NCI-H187 treated with DMSO at 0.1 percent for 48 hours (cell line): ENCODE measurements at places on chromosomes 5 and 9.

DNA sequence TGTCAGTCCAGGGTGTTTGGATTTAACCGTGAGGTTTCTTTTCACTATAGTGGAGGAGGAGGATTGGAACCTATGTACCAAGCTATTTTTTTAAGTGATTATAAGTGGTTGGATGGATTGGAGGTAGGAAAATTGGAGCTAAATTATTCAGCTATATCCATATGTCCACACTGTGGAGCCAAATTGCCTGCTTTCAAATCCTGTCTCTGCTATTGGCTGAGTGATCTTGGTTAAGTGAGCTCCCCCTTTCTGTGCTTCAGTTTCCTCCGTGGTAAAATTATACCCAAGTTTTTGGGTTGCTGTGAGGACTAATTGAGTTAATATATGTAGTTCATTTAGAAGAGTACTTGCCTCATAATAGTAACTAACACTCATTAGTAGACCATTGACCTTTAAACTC is 2.5 kb downstream of the CENPP start:
- DNase-seq = no peak

DNA sequence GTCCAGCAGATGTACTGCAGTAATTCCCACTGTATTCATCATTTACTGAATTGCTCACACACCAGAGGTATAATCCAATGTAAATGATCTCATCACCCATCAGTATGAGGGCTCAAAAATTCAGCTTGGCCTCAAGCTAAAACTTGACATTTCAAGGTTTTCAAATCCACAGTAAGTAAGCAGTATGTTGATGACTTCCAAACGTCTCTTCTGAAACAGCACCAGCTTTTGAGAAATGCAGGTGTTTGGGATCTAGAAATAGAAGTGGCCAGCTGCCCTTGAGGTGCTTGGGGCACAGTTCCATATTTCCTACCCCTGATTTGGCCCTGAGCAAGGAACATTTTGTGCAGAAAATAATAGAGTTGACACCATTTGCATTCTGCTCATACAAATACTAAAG is 388.0 kb upstream of the TUSC1 start:
- DNase-seq = no peak

- DNase-seq = no peak
Observed at GRCh38 chr5:34915856-34916192, 313 bp downstream of the BRIX1 start.

GRCh38 chr9:127858041-127858512 is 3.6 kb upstream of the ENG start:
- no peak for DNase-seq

GRCh38 chr9:132161743-132162184 is at the start of gene NTNG2:
Gene NTNG2, plus strand, starts transcription at chr9:132162058. Its CDS starts 4,774 bp downstream, at chr9:132166832.
- DNase-seq = no peak

- DNase-seq = no peak
Observed at GRCh38 chr9:92631452-92632343, 38.2 kb downstream of the IPPK start.

DNA sequence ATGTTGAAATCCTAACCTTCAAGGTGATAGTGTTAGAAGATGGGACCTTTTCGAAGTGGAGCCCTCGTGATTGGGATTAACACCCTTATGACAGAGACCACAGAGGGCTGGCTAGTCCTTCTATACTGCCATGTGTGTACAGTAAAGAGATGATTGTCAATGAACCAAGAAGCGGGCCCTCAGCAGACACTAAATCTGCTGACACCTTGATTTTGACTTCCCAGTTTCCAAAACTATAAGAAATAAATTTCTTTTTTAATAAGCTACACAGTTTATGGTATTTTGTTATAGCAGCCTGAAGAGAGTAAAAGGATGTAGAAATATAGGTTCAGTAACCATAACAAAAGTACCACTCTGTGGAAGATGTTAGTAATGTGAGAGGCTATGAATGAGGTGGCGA is 419.0 kb upstream of the NUDT12 start:
- DNase-seq = no peak

GRCh38 chr9:72937545-72937944 is 15.3 kb downstream of the ALDH1A1 start:
- DNase-seq = no peak

DNA sequence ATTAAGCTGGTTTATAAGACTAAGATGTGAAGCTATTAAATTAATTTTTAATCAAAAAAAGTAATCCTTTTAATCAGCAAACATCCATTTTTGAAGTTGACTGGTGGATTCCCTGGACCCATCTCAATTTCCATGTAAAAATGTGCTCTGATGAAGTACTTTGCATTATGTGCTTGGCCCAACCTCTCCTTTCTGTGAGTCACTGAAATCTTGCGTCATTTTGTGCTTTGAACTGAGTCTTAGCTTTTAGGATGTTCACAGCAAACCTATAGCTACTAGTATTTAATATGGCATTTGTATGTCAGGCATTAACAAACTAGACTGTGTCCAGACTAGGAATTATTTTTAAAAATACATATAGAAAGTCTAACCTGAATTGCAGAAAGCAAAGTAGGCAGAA is 55.0 kb upstream of the CDH12 start:
- DNase-seq = no peak

DNA sequence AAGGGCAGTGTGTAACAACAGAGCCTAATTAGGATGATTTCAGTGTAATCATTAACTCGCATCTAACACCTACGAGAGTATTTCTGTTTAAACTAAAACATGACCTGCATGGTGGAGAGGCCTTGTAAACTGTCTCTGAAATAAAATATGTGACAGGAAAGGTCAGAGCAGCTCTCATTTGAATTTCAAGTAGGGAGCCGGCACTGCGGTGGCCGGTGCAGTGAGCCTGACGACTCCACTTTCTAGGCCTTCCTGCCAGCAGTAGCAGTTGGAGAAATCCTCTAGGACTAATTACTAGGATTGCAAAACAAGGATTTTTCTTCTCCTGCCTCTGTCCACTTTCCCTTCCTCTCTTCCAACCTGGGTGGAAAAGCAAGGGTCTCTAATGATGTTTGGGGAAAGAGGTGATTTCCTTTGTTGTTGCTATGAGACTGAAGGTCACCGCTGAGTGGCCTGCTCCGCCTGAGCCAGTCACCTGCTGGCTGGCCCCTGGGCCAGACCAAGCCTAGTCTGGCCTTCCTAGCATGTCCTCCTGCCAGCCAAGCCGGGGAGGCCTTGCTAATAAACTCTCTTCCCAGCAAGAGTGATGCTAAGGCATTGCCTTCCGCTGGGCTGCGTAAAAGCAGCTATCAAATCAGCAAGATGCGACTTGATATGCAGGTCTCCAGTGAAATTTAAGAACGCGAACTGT is 245.7 kb downstream of the PSAT1 start:
- no peak for DNase-seq

DNA sequence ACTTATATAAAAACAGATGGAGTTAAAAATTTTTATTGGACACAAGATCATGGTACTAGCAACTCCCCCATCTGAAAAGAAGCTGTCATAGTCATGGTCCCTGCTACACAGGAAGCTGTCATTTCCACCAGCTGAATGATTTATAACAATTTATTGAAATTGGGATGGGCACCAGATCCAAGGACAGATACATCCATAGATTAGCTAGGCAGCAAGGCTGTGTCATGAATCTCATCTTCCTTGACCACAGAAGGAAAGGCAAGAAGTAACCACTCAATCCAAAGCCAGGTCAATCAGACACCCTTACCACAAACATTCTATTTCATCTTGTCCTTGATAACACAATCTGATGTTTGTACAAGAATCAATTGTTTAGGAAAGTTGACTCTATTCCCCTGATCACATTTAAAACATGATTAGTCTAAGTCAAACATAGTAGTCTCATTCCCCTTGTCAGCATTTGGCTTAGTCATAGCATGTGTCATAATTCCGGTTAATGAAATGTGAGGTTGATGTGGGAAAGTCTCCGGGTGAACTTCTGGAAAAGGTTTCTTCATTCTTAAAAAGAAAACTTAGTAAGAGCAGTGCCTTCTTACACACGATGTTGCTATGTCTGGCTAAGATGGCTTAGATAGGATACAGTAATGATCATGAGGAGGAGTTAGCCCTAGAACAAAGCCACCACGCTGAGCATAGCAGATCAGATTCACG is 462.6 kb upstream of the PAPPA start:
- no peak for DNase-seq

- DNase-seq = no peak
Observed at GRCh38 chr5:173715607-173716006, 99.2 kb upstream of the BOD1 start.

DNA sequence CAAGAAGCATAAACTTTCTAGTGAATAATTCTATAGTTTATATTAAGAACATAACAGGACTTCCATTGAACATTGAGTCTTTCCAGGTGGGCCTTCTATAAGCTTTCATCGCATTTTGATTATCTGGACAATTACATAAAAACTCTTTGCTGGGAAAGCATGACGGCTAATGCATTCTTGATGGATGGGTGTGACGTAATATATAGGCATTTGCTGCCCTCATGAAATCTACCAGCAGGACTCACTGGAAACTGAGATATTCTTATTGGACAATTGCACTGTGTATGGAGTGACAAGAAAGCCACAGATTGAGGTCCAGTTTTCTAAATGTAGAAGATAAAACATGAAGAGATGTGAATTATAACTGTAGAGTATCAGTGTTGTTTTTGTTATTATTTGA is 15.0 kb downstream of the PTPRD start:
- DNase-seq = no peak

- no peak for DNase-seq
Observed at GRCh38 chr9:129291041-129291501, 113.0 kb upstream of the IER5L start.

GRCh38 chr9:72210522-72210921 is 61.3 kb downstream of the GDA start:
- DNase-seq = no peak

- no peak for DNase-seq
Observed at GRCh38 chr9:68804911-68805889, 100.2 kb downstream of the PIP5K1B start.

DNA sequence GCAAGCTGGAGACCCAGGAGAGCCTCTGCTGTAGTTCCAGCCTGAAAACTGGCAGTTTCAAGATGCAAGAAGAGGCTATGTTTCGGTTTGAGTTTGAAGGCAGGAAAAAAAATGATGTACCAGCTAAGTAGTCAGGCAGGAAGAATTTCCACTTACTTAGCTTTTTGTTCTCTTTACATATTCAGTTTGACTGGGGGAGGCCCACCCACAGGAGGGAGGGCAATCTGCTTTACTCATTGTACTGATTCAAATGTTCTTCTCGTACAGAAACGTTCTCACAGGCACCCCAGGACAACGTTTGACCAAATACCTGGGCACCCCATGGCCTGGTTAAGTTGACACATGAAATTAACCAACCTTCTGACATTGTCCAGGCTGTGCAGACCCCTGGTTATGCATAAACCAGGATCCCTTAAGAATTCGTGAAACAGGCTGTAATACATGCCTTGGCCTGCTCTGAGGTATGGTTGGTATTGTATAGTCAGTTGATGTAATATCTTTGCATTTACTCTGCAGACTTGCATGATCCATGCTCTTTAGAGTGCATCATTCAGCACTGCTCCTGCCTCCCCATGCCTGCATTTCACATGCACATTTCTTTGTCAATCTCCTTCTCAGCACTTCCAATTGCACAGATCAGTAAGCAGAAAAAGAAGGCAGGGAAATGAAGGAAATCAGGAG is 687.1 kb downstream of the TAF11L14 start:
- DNase-seq = no peak

DNA sequence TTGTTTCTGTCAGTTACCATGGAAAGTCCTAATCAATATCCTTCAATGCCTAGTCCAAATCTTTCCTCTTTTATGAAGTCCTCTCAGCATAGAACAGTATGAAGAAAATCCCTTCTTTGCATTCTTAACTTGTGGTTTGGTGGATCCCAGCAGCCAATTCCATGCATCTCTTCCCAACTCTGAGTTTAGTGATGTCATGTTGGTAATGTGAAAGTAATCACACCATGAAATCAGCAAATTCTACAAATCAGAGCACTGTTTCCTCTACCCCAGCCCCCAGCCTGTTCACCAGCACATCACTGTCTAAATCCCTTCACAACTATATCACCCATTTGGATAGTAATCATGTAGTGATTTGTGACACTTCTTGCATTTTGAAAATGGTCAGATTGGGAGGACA is 4.7 kb upstream of the C1QTNF2 start:
- no peak for DNase-seq

DNA sequence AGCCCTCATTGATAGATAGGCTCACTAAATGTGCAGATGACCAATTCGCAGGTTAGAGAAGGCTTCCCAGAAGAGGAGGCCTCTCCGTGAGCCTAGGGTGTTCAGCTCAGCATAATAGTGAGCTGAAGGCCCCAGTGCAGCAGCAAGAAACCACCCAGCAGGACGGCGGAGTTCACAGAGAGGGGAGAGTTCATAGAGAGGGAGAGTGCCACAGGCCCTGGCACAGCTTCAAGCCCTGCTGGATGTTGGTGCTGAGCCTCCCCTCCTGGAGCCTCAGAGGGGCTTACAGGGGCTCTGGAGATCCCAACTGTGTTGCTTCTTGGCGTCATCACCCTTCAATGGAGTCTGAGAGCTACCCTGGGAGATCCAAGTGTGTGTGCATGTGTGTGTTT is 2.1 kb downstream of the SLC22A5 start:
- no peak for DNase-seq

- no peak for DNase-seq
Observed at GRCh38 chr9:100803956-100804355, 224.6 kb upstream of the PLPPR1 start.

GRCh38 chr9:125990793-125991220 is 243.6 kb downstream of the PBX3 start:
- DNase-seq = no peak
